Activated CD8-positive, alpha-beta T cell treated with anti-CD3 and anti-CD28 coated beads, Interleukin-2, amount 10 ng/mL, durations not matched to agents 7 days and 5 days (primary cell): ENCODE measurements at places on chromosomes 6 and 20. TPM values are rescaled to one million over a fixed set of nuclear protein-coding genes. Genes with fewer than 3 reads are reported as not detected.

GRCh38 chr6:118565311-118565960 is 17.3 kb downstream of the PLN start:
- no peak overlapping the region for H3K4me3 ChIP-seq
- H3K27ac ChIP-seq, result no peak overlapping the region
- peaks cover 21% of the 10 kb centered on the region for H3K36me3 ChIP-seq
- no peaks in the 10 kb centered on the region for H3K27me3 ChIP-seq
- H3K4me1 ChIP-seq, result peaks cover 7% of the 10 kb centered on the region

DNA sequence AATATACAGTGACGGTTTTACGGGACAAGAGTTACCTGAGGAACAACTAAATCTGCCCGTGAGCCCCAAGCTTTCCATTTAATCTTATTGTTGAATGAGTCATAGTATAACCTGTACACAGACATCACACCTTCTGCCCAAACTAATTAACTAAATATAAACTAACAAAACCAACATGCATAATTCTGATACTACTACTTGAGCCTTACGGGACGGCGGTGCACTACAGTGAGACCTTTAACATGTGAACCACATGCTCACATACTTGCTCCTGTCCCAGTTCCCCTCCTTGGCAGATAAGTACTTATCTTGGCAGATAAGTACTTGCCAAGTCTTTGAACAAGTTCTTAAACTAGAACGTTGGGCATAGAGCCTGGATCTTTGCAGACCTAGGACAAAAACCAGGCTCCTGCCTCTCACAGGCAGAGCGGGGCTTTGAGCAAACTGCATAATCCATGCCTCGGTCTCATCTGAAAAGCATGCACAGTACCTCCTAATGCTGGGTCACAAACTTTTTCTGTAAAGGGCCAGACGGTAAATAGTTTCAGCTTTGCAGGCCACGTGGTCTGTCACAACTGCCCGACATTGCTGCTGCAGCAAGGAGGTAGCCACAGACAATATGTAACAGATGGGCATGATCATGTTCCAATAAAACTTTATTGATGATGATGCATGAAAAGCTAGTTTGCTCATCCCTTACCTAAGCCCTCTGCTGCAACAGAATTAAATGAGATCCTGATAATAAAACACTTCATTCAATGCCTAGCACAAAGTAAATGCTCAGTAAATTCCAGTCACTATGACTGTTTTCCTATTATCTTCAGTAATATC is 23.0 kb downstream of the ZNF217 start:
- peak overlapping the region; percentile 24 for H3K27ac ChIP-seq
- H3K27me3 ChIP-seq, result no peaks in the 10 kb centered on the region
- peaks cover 65% of the 10 kb centered on the region for H3K4me1 ChIP-seq
- no peak for DNase-seq
- peaks cover 85% of the 10 kb centered on the region for H3K36me3 ChIP-seq

DNA sequence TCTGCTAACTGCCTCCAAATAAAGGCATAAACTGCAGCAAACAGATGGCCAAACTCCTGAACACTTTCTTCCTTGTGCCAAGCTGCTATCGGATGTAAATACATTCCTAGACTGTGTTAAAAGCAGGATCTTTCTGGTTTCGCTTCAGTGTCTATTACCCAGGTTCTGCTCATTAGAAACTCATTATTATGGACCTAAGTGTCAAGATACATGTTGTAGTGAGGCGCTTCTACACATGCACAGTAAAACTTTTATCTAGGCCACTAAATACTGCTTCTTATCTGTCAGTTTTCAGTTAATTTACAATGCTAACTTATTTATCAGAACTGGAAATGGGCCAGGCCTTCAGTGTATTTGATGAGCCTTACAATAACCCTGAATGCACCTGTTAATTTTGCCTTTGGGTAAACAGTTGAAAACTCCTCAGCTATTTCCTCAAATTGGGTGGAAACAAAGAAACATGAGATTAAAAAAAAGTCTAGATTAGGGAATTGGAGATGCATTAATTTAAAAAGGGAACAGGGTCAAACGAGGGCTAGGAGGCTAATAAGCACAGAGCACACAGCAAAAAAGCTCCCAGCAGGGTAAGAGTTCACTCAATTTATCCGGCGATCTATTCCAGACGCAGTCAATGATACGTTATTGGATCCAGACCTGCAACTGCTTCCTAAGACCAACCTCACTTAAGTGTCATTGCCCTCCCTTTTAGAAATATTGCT is 240.6 kb downstream of the FOXC1 start:
- H3K27me3 ChIP-seq, result no peaks in the 10 kb centered on the region
- H3K4me1 ChIP-seq, result no peaks in the 10 kb centered on the region
- H3K36me3 ChIP-seq, result no peaks in the 10 kb centered on the region
- H3K4me3 ChIP-seq, result no peak overlapping the region
- H3K27ac ChIP-seq, result no peak overlapping the region

DNA sequence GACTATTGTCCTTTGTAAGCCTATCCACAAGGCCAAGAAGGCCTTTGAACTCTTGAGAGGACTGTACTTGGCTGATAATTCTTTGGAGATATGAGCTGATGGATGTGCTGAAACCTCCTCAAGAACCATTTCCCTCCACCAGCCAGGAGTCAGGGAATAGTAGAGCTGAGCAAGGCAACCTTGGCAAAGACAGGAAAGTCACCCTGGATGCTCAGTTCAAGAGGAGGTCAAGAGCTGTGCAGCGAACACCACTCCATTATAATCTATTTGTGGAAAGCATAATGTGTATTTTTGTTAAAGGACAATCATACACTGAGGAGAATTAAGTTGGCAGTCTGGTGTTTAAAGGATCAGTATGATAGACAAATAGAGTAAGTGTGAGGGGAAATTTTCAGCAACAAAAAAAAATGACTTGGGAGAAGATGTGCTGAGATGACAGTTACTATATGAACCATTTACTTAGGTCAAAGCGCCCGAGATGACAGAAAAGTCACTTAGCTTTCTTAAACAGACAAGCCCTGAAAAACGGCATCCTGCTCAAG is 177.2 kb upstream of the COL21A1 start:
- H3K4me1 ChIP-seq, result no peaks in the 10 kb centered on the region
- no peak overlapping the region for H3K27ac ChIP-seq
- no peak for DNase-seq
- peaks cover 2% of the 10 kb centered on the region for H3K27me3 ChIP-seq
- no peak overlapping the region for H3K4me3 ChIP-seq
- H3K36me3 ChIP-seq, result no peaks in the 10 kb centered on the region

- no peaks in the 10 kb centered on the region for H3K36me3 ChIP-seq
- H3K4me3 ChIP-seq, result no peak overlapping the region
- H3K27ac ChIP-seq, result no peak overlapping the region
- peaks cover 17% of the 10 kb centered on the region for H3K4me1 ChIP-seq
Measured at GRCh38 chr6:42898891-42899361, 16.9 kb upstream of the PTCRA start.

GRCh38 chr6:10425975-10426780 is 11.3 kb upstream of the TFAP2A start:
- H3K4me3 ChIP-seq, result peak overlapping the region; percentile 53
- H3K27ac ChIP-seq, result no peak overlapping the region
- H3K27me3 ChIP-seq, result peaks cover 78% of the 10 kb centered on the region
- H3K36me3 ChIP-seq, result peaks cover 7% of the 10 kb centered on the region

DNA sequence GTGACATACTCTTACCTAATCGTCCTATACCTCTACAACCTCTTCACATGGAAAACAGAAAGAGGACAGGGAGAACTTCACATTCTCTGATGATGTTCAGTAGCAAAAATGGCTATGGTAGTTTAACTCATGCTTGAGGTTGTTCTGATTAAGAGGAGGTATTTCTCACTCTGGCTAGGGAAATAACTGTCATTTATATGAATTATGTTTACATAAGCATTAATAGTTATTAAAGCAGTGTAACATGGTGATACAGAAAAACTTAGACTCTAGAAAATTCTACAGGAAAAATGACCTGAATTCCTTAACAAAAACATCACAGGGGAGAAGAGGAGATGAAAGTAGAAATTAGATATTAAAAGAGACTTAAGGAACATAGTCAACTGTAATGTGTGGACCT is 57.3 kb downstream of the MAP3K5 start:
- H3K27me3 ChIP-seq, result no peaks in the 10 kb centered on the region
- DNase-seq, result no peak
- H3K27ac ChIP-seq, result no peak overlapping the region
- no peak overlapping the region for H3K4me3 ChIP-seq
- H3K4me1 ChIP-seq, result peaks cover 11% of the 10 kb centered on the region

GRCh38 chr6:118468682-118469465 is 79.2 kb upstream of the PLN start:
- peaks cover 59% of the 10 kb centered on the region for H3K36me3 ChIP-seq
- no peaks in the 10 kb centered on the region for H3K4me1 ChIP-seq
- no peak overlapping the region for H3K4me3 ChIP-seq

DNA sequence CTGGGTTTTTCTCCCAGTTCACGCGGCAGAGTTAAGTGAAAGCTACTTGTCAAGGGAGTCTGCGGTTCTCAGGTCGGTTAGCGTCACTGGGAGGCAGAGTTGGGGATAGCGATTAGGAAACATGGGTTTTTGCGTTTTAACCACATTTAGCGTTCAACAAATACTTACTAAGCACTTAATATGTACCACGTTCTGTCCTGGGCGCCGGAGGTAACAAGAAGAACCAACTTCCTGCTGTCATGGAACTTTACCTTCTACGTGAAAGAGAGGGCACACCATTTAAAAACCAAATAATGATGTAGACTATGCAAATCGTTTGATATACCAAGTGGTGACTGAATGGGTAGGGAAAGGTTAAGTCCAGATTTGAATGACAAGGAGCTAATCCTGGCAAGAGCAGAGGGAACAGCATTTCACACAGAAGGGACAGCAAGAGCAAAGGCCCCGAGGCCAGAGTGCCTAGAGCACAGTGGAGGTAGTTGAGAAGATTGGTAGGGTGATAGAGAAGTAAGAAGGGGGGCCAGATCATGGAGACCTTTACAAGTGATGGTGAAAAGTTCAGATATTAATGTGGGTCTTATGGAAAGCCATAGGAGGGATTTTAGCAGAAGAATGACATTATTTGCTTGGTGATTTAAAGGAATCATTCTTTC is 744 bp downstream of the RIOK1 start:
- peak overlapping the region; percentile 98 for H3K27ac ChIP-seq
- peak overlapping the region; percentile 79 for H3K4me3 ChIP-seq
- peaks cover 39% of the 10 kb centered on the region for H3K4me1 ChIP-seq
- no peak for DNase-seq

DNA sequence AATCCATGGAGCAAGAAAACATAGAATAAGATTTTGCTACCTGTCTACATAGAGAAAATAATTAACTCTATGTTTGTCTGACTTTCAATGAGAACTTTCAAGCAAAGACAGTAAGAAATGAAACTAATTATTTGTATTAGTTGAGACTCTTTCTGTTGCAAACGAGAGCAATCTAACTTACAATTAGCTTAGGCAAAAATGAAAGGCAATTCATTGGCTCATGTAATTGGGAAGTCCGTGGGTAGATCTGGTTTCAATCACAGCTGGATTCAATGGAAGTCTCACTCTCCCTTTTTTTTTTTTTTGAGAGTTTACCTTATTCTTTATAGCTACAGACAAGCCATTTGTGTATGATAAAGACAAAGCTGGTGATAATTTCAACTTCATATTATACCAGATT is 68.2 kb upstream of the STXBP5 start:
- no peak for DNase-seq
- H3K27me3 ChIP-seq, result no peaks in the 10 kb centered on the region
- H3K27ac ChIP-seq, result no peak overlapping the region
- H3K4me1 ChIP-seq, result no peaks in the 10 kb centered on the region

GRCh38 chr6:169958510-169958909 is 207.1 kb downstream of the ERMARD start:
- H3K36me3 ChIP-seq, result no peaks in the 10 kb centered on the region
- DNase-seq, result no peak
- no peak overlapping the region for H3K4me3 ChIP-seq
- peaks cover 14% of the 10 kb centered on the region for H3K27me3 ChIP-seq

- H3K27ac ChIP-seq, result no peak overlapping the region
- no peaks in the 10 kb centered on the region for H3K36me3 ChIP-seq
- peaks cover 18% of the 10 kb centered on the region for H3K4me1 ChIP-seq
- H3K4me3 ChIP-seq, result no peak overlapping the region
Measured at GRCh38 chr20:23161968-23162696, 76.0 kb upstream of the CD93 start.

DNA sequence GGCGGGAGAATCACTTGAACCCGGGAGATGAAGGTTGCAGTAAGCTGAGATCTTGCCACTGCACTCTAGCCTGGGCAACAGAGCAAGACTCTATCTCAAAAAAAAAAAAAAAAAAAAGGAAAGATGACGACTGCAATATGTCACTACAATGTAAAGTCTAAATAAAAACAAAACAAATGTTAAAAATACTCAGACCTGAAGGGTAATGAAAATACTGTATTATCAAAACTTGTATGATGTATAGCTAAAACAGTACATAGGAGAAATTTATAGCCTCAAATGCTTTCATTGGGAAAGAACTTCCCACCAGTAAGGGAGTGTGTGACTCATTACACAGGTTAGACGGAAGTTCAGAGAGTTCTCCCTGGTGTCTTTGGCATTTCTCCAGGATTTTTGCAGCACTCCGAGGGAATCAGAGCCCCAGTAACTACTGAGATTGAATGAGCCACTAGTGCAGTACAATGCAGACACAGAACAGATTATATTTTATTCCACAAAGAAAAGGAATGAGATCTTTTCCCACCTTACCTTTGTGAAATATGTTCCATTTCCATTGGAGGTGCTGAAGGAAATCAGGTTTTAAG is 12.5 kb upstream of the RALGAPB start:
- H3K27me3 ChIP-seq, result peaks cover 6% of the 10 kb centered on the region
- no peaks in the 10 kb centered on the region for H3K4me1 ChIP-seq
- DNase-seq, result no peak
- H3K27ac ChIP-seq, result no peak overlapping the region

GRCh38 chr6:32097364-32097763 is 11.8 kb downstream of the TNXB start:
- no peaks in the 10 kb centered on the region for H3K36me3 ChIP-seq
- H3K4me1 ChIP-seq, result no peaks in the 10 kb centered on the region
- DNase-seq, result no peak
- no peak overlapping the region for H3K27ac ChIP-seq
- H3K4me3 ChIP-seq, result no peak overlapping the region

DNA sequence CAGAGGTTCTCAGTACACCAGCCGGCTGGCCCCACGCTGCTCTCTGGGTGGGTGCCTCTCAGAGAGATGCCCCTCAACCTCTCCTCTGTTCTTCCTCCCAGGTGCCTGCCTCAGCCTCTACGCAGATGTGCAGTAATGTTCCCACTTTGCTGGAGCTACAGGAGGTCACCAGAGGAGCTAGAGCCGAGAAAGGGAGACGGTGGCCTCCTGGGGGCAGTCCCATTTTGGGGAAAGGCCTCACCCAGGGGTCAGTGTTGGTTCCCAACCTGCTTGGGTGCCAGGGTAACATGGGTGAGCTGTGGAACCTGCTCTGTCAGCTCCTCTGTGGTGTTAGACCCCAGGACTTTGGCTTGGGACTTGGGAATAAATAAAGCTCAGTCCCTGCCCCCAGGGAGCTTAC is 145.3 kb upstream of the MLN start:
- no peak overlapping the region for H3K27ac ChIP-seq
- DNase-seq, result no peak
- peaks cover 9% of the 10 kb centered on the region for H3K27me3 ChIP-seq
- H3K4me3 ChIP-seq, result no peak overlapping the region

GRCh38 chr6:167336844-167337630 is 12.2 kb downstream of the TTLL2 start:
- H3K4me3 ChIP-seq, result no peak overlapping the region
- H3K27ac ChIP-seq, result no peak overlapping the region
- no peaks in the 10 kb centered on the region for H3K4me1 ChIP-seq
- no peak for DNase-seq

TOP1 gene
- total RNA-seq, result 89.1 TPM

BPI gene
- total RNA-seq, result not detected

EPPIN gene
- not detected for total RNA-seq

KIFC1 gene
- total RNA-seq, result 180 TPM

LY6G5B gene
- 23.2 TPM for total RNA-seq

CAGE1 gene
- 0.16 TPM for total RNA-seq

DDX43 gene
- 0.66 TPM for total RNA-seq

HLA-DRA gene
- 31.3 TPM for total RNA-seq

CCN6 gene
- total RNA-seq, result not detected

PLEKHG1 gene
- total RNA-seq, result 1.8 TPM

SMOC2 gene
- total RNA-seq, result not detected

TRIM31 gene
- total RNA-seq, result not detected
